ENCODE measurements at places on chromosomes 7 and 10.

GRCh38 chr7:13790611-13791010 is 198.9 kb downstream of the ETV1 start:
- no peak for DNase-seq

GRCh38 chr7:39463252-39463651 is 103.0 kb upstream of the YAE1 start:
- no peak for DNase-seq

DNA sequence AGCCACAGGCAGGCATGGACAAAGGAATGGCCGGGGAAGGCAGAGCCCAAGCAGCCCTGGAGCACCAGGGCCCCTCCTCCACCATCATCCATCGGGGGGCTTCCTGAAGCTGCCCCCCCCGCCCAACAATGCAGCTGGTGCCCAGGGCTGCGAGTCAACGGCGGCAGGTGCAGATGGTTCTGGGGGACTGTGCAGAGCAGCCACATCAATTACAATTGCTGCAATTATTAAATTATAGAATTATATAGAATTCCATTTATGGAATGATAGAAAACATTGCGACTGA is 28.3 kb downstream of the EBF3 start:
- DNase-seq, result no peak

DNA sequence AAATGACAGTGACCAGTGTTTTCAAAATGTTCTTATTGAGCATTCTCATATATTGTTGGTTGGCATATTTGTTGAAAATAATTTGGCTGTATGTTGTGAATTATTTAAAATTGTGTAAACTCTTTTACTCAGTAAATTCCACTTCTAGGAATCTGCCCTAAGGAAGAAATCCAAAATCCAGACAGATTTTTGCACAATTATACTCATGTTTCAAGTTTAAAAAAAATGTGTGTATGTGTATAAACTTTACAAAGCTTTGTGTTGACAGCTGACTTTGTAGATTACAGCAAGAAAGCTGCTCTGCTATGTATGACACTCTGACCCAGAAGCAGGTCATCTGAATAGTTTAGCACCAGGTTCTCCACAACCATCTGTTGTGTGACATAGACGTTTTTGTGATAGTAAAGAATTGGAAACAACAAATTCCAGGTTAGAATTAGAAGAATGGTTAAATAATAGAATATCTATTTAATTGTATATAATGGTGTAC is 21.6 kb downstream of the KIFBP start:
- DNase-seq, result no peak

DNA sequence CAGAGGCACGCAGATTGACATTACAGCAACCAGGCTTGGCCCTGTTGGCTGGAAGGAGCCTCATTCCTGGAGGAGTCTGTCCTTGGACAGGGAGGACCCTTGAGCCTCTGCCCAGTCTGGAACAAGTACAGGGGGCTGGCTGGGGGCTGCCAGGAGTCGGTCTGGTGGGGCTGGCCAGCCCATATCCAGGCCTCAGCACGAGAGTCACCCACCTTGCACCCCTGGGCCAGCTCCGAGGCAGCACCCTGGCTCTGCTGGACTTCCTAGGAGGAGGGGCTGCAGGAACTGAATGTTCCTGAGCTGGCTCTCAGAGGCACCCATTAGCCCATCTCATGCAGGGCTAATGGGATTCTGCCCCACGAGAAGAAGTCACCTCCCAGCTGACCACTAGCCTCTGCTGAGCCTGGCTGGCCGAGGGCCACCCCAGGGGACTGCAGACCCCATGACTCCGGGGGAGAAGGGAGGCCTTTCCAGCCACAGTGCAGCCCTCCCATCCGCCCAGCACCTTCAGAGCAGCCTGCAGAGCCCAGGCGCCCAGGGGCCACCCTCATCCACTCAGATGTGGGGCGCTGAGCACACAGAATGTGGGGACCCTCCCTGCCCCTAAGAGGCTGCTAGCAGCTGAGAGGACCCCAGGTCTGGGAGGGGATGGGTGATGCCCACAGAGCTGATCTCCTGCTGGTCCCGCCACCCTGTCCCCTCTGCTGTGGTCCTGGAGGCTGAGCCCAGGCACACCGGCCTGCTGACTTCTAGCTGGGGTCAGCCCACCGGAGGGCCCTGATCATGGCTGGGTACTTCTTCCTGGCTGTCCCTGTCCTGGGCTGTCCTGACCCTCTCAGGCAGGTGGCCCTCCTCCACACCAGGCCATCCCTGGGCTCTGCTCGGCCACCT is 14.8 kb upstream of the INPP5A start:
- DNase-seq, result no peak

- no peak for DNase-seq
Observed at GRCh38 chr7:25835197-25835596, 316.8 kb upstream of the NFE2L3 start.

- DNase-seq, result no peak
Observed at GRCh38 chr10:21364196-21365114, 161.0 kb downstream of the SKIDA1 start.

DNA sequence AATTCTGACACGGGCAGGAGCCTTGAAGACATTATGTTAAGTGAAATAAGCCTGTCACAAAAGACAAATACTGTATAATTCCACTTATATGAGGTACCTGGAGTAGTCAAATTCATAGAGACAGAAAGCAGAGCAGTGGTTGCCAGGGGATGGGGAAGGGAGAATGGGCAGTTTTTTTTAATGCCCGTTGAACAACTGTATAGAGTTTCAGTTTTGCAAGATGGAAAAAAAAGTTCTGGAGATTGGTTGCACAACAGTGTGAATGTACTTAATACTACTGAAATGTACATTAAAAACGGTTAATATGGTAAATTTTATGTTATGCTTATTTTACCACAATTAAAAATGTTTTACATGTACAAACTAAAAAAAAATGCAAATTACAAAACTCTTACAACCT is 63.6 kb upstream of the EFCAB10 start:
- DNase-seq, result no peak

DNA sequence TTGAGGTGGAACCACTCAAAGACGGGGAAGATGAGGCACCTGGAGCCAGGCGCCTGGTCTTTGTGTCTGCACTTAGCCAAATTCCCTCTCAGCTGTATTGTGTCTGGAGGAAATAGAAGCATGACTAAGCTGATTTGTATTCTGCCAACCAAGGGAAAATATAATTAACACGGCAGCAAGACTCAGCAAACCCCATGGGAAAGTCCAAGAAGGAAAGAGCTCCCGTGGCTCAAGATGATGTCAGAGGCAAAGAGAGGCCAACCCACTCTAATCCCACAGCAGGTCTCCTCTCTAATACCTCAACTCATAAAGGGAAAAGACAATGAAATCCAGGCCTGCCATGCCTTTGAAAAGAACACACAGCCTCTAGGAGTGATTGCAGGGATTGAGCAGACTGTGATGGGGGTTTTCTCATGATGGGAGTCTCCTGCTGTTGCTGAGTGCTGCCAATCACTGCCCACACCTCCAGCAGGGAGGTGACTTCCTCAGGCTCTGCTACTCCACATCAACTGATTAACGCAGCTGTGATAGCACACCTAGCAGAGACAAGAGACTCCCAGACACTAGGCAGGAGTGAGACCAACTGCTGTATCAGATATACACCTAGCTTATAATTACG is 255.5 kb upstream of the C7orf33 start:
- DNase-seq, result no peak

DNA sequence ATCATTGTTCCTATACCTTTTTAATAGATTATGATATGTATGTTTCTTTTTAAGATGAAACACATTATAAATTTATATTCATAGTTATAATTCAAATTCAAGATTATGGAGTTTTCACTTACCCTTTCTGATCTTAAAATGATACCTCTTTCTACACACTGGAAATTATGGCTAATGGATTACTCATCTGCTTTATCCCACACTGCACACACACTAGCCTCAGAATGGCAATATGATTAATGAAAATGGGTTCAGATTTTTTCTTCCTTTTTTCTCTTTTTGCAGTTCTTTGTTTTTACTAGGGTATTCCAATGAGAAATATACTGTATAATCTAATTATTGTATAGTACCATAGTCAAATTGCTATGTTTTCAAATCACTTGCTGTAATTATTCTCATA is 82.3 kb upstream of the FZD1 start:
- DNase-seq, result no peak

DNA sequence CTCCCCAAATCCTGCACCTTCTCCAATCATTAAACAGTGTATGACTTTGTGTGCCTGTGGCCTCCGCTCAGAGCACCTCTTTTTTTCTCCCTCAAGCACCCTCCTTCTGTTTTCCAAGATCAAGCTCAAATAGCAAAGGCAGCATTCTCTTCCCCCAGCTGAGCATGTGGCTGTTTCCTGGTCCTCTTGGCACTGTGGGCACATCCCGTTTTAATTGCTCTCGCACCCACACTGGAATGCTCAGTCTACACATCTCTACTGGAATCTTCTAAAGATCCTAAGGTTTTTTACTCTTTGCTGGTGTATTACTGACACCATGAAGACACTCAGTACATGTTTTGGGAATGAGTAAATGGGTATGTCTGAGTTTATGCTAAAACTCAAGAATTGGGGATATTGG is 107.4 kb downstream of the WDFY4 start:
- no peak for DNase-seq

DNA sequence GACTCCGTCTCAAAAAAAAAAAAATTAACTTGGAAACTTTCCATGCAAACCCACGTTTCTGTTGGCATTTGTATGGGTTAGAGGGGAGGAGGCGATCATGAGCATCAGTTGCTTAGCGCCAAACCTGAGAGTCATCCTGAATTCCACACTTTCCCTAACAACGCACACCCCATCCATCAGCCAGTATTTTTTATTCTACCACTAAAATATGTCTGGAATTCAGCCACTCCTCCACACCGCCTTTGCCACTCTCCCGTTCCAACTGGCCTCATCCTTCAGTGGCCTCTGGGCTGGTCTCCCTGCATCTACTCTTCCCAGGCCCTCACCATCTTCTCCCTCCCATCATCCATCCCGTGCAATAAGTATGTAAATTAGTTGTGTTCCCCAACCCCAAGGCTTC is 4.7 kb upstream of the LMBR1 start:
- no peak for DNase-seq

DNA sequence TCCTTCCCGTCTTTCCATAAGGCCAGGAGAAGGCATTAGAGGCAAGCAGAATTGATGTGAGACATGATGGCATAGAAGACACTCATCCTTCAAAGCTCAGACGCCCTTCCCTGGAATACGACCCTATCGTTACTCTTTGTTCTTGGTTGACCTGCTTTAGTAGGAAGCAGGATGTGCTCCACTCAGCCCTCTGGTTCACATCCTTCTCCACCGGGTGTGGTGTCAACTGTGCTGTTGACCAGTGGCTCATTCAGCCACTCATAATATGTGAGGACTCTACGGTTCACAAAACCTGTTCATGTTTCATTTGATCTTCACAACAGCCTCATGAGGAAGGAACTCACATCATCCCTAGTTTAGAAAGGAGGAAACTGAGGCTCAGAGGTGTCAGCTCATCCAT is 47.1 kb downstream of the ADRA2A start:
- no peak for DNase-seq

DNA sequence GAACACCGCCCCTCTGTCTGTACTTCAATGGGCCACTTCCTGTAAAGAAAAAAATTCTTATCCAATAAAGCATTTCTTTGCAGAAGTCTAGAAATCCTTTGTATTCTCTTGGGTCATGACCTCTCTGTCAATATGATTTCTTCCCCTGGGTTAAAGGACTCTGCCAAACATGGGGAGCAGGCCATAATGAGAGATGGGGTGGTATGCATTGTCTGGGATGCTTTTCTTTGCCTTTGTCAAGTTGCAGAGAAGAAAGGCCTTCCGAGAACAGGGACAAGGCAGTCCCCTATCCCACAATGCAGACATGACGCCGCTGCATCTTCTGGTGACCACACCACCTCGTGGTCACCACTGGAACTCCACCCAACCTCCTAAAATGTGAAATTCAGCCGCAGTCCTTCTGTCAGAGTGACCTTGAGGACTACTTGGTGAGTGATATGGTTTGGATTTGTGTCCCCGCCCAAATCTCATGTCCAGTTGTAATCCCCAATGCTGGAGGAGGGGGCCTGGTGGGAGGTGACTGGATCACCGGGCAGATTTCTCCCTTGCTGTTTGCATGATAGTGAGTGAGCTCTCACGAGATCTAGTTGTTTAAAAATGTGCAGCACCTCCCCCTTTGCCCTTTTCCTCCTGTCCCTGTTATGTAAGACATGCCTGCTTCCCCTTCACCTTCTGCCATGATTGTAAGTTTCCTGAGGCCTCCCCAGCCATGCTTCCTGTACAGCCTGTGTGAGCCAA is 15.2 kb upstream of the FRMPD2 start:
- DNase-seq, result peak; percentile 48

GRCh38 chr7:9097565-9098060 is 664.2 kb downstream of the NXPH1 start:
- DNase-seq, result no peak

DNA sequence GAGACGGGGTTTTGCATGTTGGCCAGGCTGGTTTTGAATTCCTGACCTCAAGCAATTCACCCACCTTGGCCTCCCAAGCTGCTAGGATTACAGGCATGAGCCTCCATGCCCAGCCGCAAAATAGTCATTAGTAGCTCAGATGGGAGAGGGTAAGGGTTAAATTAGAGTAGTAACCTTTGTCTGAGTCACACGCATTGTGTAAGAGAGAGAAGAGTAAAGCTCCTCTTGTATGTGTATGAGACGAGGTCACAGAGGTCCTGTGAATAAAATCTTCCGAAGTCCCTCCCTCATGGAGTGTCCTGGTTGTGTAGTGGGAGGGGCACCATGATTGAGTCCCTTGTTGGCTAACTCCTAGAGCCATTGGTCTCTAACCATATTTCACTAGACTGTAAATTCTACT is 85.2 kb upstream of the CDC14C start:
- DNase-seq, result no peak

DNA sequence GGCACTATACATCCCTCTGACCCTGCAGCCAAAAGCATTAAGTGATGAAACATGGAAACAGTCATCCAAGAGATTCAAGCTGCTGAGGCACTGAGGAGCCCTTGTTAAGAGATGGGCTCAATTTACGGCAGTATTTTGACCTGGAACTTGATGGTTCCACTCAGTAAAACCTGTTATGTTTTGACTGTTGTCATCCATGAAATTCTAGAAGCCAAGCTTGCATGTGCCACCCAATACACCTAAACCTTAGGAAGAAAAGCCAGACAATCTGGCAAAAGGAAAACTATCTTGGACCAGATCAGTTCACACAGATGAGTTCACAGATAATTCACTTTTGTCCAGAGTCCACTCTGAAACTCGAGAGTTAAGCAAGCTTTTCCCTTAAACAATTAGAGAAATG is 53.2 kb downstream of the ICA1 start:
- no peak for DNase-seq

- DNase-seq, result no peak
Observed at GRCh38 chr7:151249732-151250072, 1.2 kb upstream of the SMARCD3 start.

GRCh38 chr10:96306516-96306915 is 2.3 kb downstream of the DNTT start:
- DNase-seq, result no peak

DNA sequence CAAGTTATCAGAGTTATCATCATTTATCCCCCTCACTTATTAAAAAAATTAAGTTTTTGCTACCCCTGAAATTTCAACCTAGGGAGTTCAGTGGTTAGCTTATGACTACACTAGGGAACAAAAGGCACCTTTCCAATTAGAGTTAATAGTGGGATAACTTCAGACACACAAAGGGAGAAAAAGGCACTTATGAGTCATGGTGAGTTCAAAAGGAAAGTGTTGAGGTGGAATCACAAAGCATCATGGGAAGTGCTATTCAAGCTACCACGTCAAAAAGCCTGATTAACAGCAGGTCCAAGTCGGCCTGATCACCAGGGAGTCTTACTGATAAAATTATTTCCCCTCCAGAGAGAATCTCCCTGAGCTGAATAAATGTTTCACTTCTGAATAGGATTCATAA is 165.7 kb downstream of the C7orf25 start:
- DNase-seq, result no peak

GRCh38 chr7:10940704-10941355 is 32.8 kb upstream of the PHF14 start:
- DNase-seq, result peak; percentile 3

GRCh38 chr10:79445977-79446757 is 743 bp upstream of the ZCCHC24 start:
- peak; percentile 17 for DNase-seq
